ENCODE measurements at places on chromosomes 12 and 14. TPM values are rescaled to one million over a fixed set of nuclear protein-coding genes. Genes with fewer than 3 reads are reported as not detected.

RPGRIP1 gene
- not detected for total RNA-seq

TAS2R31 gene
- 2.1 TPM for total RNA-seq

PRR4 gene
- 1.0 TPM for total RNA-seq

FOXN4 gene
- total RNA-seq, result not detected

VWF gene
- total RNA-seq, result 163 TPM

MAP3K9 gene
- 3.3 TPM for total RNA-seq

GPR84 gene
- not detected for total RNA-seq

PTPRR gene
- total RNA-seq, result 0.84 TPM

GPR137C gene
- 0.50 TPM for total RNA-seq

LUM gene
- 45.2 TPM for total RNA-seq

KRT78 gene
- 2.1 TPM for total RNA-seq

C12orf54 gene
- not detected for total RNA-seq

APOLD1 gene
- 13.3 TPM for total RNA-seq

DNA sequence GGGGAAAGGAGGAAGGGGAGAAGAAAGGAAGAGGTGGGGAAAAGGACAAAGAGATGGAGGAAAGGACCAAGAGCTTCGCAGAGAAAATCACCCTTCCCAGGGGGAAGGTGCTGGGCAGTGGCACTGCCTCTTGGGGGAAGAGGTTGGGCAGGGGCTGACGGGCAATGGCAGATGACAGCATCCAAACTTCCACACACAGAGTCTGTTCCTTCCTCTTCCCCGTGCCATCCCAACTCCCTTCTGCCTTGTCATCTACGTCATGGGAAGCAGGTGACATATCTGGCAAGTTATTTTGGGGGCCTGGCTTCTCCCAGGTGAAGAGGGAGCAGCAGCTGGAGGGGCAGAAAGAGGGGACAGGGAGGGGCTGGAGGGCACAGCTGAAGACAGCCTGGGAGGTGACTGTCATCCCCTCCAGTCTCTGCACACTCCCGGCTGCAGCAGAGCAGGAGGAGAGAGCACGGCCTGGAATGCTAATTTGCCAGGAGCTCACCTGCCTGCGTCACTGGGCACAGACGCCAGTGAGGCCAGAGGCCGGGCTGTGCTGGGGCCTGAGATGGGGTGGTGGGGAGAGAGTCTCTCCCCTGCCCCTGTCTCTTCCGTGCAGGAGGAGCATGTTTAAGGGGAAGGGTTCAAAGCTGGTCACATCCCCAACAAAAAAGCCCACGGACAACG lies 43.9 kb upstream of the IQSEC3 start:
- no peaks in the 10 kb centered on the region for H3K27me3 ChIP-seq
- H3K27ac ChIP-seq, result no peak overlapping the region
- H3K4me3 ChIP-seq, result no peak overlapping the region
- no peak for DNase-seq
- H3K36me3 ChIP-seq, result peaks cover 3% of the 10 kb centered on the region

DNA sequence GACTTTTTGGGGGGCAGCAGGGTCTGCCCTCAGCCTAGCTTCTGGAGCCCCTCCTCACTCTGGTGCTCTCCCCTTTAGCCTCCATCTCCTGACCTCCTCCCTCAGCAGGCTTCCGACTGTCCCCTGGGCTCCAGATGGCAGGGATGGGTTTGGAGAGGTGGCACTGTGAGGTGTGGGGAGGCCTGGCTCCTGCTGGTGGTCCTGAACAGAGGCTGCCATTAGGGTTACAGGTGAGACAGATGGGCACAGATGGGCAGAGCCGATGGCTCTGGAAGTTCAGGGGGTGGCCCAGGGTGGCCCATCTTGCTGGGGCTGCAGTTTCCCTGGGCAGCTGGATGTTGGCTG lies 68.5 kb upstream of the BEGAIN start:
- peaks cover 8% of the 10 kb centered on the region for H3K4me1 ChIP-seq
- no peak overlapping the region for H3K27ac ChIP-seq
- peaks cover 40% of the 10 kb centered on the region for H3K27me3 ChIP-seq
- no peaks in the 10 kb centered on the region for H3K36me3 ChIP-seq
- DNase-seq, result no peak

GRCh38 chr12:68198507-68199086 lies 27.0 kb downstream of the IL26 start:
- H3K4me1 ChIP-seq, result no peaks in the 10 kb centered on the region
- no peaks in the 10 kb centered on the region for H3K36me3 ChIP-seq
- no peak overlapping the region for H3K4me3 ChIP-seq
- no peak overlapping the region for H3K27ac ChIP-seq

- no peaks in the 10 kb centered on the region for H3K4me1 ChIP-seq
- no peaks in the 10 kb centered on the region for H3K27me3 ChIP-seq
- no peak overlapping the region for H3K27ac ChIP-seq
- H3K4me3 ChIP-seq, result no peak overlapping the region
- no peak for DNase-seq
- H3K36me3 ChIP-seq, result no peaks in the 10 kb centered on the region
Measured at GRCh38 chr12:105552056-105552455, 221.6 kb downstream of the C12orf75 start.

- no peaks in the 10 kb centered on the region for H3K36me3 ChIP-seq
- H3K27ac ChIP-seq, result no peak overlapping the region
- H3K4me1 ChIP-seq, result no peaks in the 10 kb centered on the region
- DNase-seq, result no peak
- H3K27me3 ChIP-seq, result peaks cover 21% of the 10 kb centered on the region
Measured at GRCh38 chr12:503111-503761, 43.5 kb downstream of the B4GALNT3 start.

DNA sequence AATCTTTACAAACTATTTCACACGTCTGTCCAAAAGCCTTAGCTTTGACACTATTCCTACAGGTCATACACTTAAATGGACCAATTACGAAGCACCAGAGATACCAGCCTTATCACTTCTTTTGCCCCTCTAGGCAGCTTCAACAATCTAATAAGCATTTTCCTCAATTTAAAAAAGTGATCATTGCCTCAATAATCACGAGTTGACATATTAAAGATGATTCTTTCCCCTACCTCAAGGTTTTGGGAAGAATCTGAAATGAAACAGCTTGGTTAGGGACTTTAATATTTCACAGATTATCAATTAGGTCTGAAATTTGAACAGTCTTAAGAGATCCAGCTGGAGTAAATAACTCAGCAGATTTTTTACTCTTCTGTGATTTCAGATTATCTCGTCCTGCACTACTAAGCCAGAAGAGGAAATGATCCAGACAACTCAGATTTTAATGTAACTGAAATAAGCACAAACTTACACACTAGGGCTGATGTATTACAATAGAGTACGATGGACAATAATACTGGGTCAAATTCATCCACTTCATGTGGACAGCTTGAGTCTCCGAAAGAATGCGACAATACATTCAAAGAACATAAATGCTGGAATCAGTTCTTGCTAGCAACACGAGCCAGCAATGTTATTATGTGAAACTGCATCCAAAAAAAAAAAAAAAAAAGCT lies 15.9 kb downstream of the UBE2N start:
- H3K4me1 ChIP-seq, result peaks cover 86% of the 10 kb centered on the region
- no peak for DNase-seq
- H3K4me3 ChIP-seq, result no peak overlapping the region
- H3K36me3 ChIP-seq, result no peaks in the 10 kb centered on the region
- no peaks in the 10 kb centered on the region for H3K27me3 ChIP-seq

GRCh38 chr12:6863033-6863432 lies 4.3 kb upstream of the TPI1 start:
- peaks cover 8% of the 10 kb centered on the region for H3K4me1 ChIP-seq
- H3K36me3 ChIP-seq, result peaks cover 75% of the 10 kb centered on the region
- H3K27ac ChIP-seq, result no peak overlapping the region
- no peak for DNase-seq

DNA sequence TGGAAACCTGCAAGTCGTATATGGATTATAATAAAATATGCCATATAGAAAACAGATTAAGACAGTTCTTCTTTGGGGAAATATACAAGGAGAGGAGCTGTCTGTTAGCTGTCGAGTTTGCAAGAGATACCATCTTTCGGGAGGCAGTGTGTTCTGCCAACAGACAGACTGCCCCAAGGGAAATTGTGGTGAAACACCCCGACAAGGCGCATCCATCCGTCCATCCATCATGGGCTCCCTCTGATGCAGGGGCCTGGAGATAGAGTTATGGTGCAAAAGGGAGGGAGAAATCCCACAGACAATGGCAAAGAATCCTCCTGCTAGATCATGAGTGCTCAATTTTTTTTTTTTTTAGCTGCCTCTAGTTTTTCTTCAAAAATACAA lies 156.3 kb downstream of the DPF3 start:
- no peaks in the 10 kb centered on the region for H3K36me3 ChIP-seq
- H3K4me3 ChIP-seq, result no peak overlapping the region
- H3K4me1 ChIP-seq, result no peaks in the 10 kb centered on the region
- no peak overlapping the region for H3K27ac ChIP-seq

GRCh38 chr14:72636094-72636493 lies 257.8 kb downstream of the DPF3 start:
- H3K36me3 ChIP-seq, result no peaks in the 10 kb centered on the region
- DNase-seq, result no peak
- no peak overlapping the region for H3K4me3 ChIP-seq
- no peaks in the 10 kb centered on the region for H3K4me1 ChIP-seq
- H3K27me3 ChIP-seq, result no peaks in the 10 kb centered on the region
- H3K27ac ChIP-seq, result no peak overlapping the region

- peak overlapping the region; percentile 12 for H3K4me3 ChIP-seq
- no peak for DNase-seq
- no peaks in the 10 kb centered on the region for H3K36me3 ChIP-seq
- peaks cover 87% of the 10 kb centered on the region for H3K4me1 ChIP-seq
Measured at GRCh38 chr14:33938131-33938949, 12.5 kb downstream of the EGLN3 start.

DNA sequence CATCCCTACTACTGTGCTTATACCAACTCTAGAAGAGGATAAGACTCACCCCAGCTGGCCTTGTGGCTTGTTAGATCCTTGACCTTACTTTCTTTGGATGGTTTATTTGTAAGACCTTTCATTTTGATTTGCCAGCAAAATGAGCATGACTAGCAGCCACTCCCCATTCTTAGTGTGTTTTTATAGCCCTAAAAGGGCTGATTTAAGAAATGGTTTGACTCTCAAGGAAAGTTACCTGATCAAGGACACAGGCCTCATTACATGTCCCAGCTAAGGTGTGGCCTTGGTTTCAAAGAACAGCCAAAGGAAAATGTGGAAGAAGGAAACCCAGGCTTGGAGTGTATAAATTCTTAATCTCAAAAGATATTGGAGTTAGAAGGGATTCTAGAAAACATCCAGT lies 41.4 kb downstream of the SLC17A8 start:
- H3K36me3 ChIP-seq, result no peaks in the 10 kb centered on the region
- no peaks in the 10 kb centered on the region for H3K4me1 ChIP-seq
- no peak overlapping the region for H3K4me3 ChIP-seq

GRCh38 chr12:62686938-62687337 lies 220.3 kb downstream of the MON2 start:
- no peaks in the 10 kb centered on the region for H3K36me3 ChIP-seq
- H3K4me3 ChIP-seq, result no peak overlapping the region
- H3K27ac ChIP-seq, result no peak overlapping the region
- DNase-seq, result no peak
- no peaks in the 10 kb centered on the region for H3K27me3 ChIP-seq
- H3K4me1 ChIP-seq, result peaks cover 27% of the 10 kb centered on the region

DNA sequence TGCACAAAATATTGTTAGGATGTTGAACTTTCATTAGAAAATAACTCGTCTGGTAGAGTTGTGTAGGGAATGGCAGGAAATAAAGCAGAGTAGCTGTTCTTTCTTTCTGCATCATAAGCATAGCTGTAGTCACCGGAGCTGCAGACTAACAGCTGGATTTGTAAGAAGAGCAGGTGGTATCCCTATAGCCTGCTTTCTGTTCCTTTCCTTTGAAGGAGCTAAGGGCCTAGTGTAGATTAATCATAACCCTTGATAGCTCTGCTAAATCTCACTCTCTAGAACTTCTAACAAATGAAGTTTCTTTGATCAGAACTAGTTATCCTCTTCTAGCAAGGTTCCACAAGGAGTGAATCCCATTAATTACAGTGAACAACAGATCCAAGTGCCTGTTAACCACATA lies 3.5 kb downstream of the LMO3 start:
- DNase-seq, result no peak
- no peaks in the 10 kb centered on the region for H3K27me3 ChIP-seq
- peaks cover 7% of the 10 kb centered on the region for H3K4me1 ChIP-seq
- peak overlapping the region; percentile 19 for H3K4me3 ChIP-seq
- peak overlapping the region; percentile 85 for H3K27ac ChIP-seq

- H3K4me1 ChIP-seq, result no peaks in the 10 kb centered on the region
- no peak for DNase-seq
- no peak overlapping the region for H3K27ac ChIP-seq
Measured at GRCh38 chr14:89098254-89098653, 273.8 kb downstream of the TTC8 start.

GRCh38 chr12:31785318-31785717 lies 56.5 kb upstream of the AMN1 start:
- H3K27me3 ChIP-seq, result no peaks in the 10 kb centered on the region
- no peaks in the 10 kb centered on the region for H3K36me3 ChIP-seq
- no peak overlapping the region for H3K27ac ChIP-seq
- no peak for DNase-seq
- no peaks in the 10 kb centered on the region for H3K4me1 ChIP-seq

GRCh38 chr12:95646781-95647190 lies 95.5 kb upstream of the USP44 start:
- DNase-seq, result no peak
- H3K27me3 ChIP-seq, result no peaks in the 10 kb centered on the region
- no peaks in the 10 kb centered on the region for H3K36me3 ChIP-seq
- H3K27ac ChIP-seq, result no peak overlapping the region
- peaks cover 19% of the 10 kb centered on the region for H3K4me1 ChIP-seq

- DNase-seq, result no peak
- H3K4me3 ChIP-seq, result no peak overlapping the region
- no peak overlapping the region for H3K27ac ChIP-seq
- no peaks in the 10 kb centered on the region for H3K4me1 ChIP-seq
- no peaks in the 10 kb centered on the region for H3K36me3 ChIP-seq
- H3K27me3 ChIP-seq, result no peaks in the 10 kb centered on the region
Measured at GRCh38 chr14:39015360-39015961, 87.6 kb downstream of the SEC23A start.

DNA sequence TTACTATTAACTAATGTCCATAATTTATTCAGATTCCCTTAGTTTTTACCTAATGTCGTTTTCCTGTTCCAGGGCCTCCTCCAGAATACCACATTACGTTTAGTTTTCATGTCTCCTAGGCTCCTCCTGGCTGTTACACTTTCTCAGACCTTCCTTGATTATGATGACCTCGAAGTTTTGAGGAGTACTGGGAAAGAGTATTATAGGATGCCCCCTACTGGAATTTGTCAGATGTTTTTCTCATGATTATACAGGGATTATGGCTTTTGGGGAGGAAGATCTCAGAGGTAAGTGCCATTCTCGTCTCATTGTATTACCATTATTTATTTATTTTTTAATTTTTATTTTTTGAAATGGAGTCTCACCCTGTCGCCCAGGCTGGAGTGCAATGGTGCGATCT lies 17.7 kb upstream of the C1S start:
- no peak overlapping the region for H3K27ac ChIP-seq
- H3K36me3 ChIP-seq, result no peaks in the 10 kb centered on the region
